ENCODE measurements at places on chromosomes 7 and 10. TPM values are rescaled to one million over a fixed set of nuclear protein-coding genes. Genes with fewer than 3 reads are reported as not detected.

Gene NKX1-2
- total RNA-seq = not detected

Gene NRF1
- 17.4 TPM for total RNA-seq

Gene CHST3
- total RNA-seq = 52.9 TPM

Gene HKDC1
- total RNA-seq = 0.16 TPM

Gene REEP3
- 86.2 TPM for total RNA-seq
